ENCODE measurements at places on chromosomes 16 and 17.

- no peak for DNase-seq
Measured at GRCh38 chr16:66587881-66588600, 8.8 kb downstream of the CMTM2 start.

DNA sequence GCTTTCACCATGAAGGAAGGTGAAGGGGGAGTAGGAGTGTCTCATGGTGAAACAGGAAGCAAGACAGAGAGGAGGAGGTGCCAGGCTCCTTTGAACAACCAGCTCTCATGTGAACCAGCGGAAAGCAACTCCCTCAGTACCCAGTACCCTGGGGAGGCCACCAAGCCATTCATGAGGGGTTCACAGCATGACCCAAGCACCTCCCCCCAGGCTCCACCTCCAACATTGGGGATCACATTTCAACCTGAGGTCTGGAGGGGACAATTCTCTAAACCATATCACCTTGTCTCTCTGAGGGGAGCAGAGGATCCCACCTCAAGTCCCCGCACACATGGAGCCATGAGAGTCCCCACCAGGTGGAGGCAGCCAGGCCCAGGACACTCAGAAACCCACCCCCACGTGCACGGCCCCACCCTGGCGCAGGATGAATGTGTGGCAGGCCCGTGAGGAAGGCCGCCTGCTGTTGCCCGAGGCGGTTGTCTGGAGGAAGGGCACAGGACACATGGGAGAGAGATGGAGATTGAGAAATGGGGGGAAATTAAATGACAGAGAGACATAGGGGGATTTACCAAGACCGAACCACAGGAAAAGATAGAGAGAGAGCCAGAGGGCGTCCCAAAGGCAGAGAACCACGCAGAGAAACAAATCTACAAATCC, 85.9 kb downstream of the TMEM132E start:
- no peak for DNase-seq

- DNase-seq: no peak
Measured at GRCh38 chr16:56320811-56321558, 104.4 kb downstream of the AMFR start.

- DNase-seq: no peak
Measured at GRCh38 chr16:14527411-14528044, 102.5 kb downstream of the PARN start.

GRCh38 chr16:27248036-27248435, 20.5 kb downstream of the NSMCE1 start:
- no peak for DNase-seq

DNA sequence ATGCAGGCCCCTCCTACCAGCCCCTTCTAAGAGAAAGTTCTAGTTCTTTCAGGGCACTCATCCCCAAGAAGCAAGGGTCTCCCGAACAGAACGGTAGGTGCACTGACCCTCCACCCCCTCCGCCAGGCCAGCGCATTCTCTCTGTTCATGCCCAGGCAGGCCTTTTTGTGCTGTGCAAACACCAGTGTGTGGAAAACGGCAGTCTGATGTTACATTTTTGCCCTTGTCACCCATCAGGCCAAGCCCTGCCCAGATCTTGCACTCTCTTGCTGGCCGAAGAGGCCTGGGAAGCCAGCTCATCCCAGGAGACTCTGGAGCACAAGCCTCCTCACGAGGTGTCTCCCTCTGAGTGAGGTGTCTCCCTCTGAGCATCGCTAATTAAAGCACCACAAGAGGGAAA, 16.1 kb upstream of the MTSS2 start:
- no peak for DNase-seq

- DNase-seq: no peak
Measured at GRCh38 chr17:70168977-70169708, at the start of gene KCNJ2. Gene KCNJ2 (plus strand): TSS chr17:70169532. CDS start chr17:70175040, 5,508 bp downstream.

GRCh38 chr17:76368545-76368944, 14.8 kb upstream of the PRPSAP1 start:
- no peak for DNase-seq

- no peak for DNase-seq
Measured at GRCh38 chr17:74182041-74182723, 21.3 kb upstream of the RPL38 start.

- DNase-seq: no peak
Measured at GRCh38 chr17:28112181-28112580, 69.7 kb downstream of the NLK start.

DNA sequence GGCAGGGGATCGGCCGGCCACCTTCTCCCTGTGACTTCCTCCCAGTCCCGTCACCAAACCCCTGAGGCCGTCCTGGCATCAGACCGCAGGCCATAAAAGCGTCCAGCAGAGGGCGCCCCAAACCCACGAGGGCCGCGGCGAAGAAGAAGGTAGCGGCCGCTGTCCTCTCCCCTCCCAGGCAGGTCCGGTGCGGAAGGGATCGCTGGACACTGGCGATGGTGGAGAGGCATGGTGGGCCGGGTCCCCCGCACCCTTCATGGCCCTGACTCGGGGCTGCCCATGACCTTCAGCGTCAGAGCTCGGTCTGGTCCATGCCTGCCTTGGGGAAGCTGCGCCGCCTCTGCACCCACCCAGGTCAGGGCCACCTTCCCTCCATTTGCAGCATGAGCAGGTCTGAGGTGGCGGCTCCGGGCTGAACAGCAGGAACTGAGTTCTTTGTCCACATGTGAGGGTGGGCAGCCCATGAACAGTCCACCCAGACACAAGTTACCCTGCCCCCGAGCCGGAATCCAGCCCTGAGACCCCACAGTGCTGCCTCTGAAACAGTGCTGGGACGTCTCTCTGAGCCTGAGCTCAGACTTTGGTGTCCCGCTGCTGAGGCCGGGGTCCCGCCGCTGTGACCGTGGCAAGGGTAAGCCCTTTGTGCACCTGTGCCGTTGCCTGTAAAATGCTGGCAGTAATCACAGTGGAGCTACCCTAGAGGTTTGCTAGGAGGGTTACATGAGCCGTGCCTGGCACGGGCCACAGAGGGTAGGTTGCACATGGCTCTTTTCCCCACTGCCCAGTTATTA, 40.8 kb upstream of the CMIP start:
- peak; percentile 69 for DNase-seq

DNA sequence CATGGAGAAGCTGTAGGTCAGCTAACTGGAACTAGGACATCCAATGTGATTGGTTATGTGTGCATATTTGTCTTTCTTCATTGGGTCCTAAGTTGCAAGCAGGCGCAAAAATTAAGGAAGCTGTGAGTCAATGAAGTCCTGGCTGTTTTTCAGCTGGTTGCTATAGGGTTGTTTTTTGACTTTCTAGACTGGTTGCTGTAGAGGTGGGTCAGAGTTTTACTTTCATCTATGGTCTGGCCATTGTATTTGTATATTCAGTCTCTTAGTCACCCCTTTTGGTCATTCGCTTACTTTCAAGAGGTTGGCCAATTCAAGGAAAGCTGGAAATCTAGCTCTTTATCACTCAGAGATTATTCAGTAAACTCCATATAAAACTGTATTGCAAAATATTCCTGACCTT, 62.0 kb upstream of the AMZ2 start:
- no peak for DNase-seq

DNA sequence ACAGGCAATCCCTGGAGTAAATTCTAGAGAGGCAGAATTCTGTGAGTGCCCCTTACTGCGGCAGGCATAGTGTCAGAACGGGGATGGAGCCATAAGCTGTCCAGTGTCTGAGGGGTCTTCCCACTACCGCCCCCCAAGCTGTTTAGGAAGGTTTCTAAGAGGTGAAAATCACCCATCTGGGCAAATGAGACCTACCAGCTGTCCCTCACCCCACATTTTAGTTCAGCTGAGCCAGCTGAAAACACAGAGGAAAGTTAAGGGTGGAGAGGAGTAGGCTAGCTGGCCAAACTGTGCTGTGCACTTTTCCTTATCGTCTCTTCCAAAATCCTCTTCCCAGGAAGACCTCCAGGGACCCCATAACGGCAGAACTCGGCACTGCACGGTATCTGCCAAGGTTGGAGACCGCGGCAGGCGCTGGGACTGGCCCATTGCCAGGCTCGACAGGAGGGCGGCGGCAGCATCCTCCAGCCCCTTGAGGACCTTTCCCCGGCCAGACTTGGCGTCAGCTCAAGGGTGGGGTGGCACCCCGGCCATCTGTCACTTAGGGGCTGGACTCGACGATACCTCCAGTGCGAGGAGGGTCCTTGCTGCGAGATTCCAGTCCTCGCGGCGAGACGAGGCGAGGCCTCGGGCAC, 955 bp downstream of the ACLY start:
- peak; percentile 25 for DNase-seq

GRCh38 chr17:82098939-82099763, 1.1 kb upstream of the FASN start:
- no peak for DNase-seq

DNA sequence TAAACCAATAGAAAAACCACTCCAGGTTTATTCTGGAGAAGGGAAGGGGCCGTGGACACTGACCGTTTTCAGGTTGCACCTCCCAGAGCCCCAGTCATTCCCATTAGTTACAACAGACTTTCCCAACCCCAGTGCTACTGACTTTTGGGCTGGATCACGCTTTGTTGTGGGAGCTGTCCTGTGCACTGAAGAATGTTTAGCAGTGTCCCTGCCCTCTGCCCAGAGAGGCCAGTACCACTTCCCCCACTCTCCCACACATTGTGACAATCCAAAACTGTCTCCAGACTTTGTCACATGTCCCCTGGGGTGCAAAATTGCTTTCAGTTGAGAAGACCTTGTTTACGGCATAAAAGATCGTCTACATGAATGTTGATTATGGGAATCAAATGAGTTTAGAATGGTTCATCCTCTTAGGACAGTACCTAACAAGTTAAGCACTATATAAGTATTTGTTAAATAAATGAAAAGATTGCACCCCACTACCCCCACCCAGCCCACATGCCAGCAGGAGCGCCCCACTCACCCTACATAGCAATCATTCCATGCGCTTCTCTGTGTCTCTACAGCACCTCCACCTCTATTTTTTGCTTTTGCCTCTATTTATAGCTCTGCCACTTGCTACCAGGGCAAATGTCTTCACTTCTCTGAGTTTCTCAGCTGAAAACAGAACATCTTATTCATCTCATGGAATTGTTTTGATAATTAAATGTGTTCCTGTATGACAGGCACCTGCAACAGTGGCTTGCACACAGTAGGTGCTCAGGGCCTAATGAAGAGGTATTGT, 104.9 kb downstream of the AXIN2 start:
- no peak for DNase-seq

DNA sequence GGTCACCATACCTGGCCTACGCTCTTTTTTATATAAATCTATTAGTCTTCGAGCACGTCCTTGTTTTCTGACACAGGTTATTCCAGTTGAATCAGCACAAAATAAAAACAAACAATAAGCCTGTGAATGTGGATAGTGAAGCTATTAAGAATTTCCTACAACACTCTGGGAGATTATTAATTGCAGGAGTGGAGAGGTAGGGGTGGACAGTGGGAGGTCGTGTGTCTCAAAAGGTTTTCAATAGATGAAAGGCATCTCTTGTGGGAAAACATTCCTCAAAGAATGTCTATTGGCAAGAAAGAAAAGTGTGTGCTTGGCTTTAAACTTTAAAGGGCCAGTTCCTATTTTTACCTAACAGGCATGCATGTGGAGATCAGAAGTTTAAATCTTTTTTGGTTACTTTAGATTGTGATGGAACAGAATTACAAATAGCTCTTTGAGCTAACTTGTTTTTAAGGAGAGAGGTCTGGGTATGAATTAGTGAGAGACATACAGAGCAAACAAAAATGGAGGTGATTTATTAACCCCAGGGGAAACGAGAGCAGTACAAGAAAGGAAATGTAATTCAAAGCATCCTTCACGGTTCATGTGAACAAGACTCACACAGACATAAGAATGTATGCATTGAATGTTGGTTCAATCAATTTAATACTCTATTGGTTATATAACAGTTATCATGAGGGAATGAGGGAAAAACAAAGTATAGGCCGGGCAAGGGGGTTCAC, 9.0 kb downstream of the SMYD4 start:
- DNase-seq: no peak

GRCh38 chr16:1420111-1420539, 422 bp downstream of the UQCC4 start:
- no peak for DNase-seq

DNA sequence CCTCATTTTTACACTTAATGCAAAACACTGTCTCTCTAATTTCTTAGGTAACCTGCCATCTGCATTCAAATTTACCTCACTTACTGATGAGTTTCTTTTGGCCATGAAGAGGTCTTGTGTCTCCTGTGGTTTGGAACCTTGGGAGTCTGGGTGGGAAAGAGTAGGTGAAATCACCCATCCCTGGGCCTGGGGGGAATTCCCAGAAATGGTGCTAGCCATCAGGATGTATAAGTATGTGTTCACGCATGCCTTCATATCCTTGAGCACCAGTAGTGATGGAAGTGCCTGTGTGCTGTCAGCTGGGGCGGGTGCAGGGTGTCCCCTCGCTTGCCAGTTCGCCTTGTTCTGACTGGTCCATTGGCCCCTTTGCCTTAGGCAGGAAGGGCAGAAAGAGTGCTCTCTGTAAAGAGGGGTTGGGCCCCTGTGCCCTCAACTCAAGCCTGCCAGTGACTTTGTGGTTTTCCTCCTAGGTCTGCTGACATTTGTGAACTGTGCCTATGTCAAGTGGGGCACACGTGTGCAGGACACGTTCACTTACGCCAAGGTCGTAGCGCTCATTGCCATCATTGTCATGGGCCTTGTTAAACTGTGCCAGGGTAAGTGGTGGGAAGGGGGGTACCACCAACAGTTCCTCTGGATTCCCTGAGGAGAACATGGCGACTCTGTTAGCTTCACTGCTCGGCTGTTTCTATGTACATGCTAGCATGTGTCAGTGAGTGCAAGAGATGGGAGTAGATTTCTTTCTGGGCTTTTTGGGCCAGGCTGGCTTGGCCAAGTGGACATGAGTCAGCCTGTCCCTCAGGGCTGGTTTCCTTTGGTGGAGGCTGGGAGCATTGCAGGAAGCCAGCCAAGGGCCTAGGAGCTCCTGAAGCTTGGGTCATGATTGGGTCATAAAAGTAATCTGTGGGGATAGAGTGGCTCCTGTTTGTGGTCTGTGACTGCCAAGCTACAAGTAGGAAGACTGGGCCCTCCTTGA, 23.2 kb downstream of the SLC7A6OS start:
- no peak for DNase-seq

- DNase-seq: no peak
Measured at GRCh38 chr16:67519242-67519641, 9.4 kb upstream of the RIPOR1 start.

DNA sequence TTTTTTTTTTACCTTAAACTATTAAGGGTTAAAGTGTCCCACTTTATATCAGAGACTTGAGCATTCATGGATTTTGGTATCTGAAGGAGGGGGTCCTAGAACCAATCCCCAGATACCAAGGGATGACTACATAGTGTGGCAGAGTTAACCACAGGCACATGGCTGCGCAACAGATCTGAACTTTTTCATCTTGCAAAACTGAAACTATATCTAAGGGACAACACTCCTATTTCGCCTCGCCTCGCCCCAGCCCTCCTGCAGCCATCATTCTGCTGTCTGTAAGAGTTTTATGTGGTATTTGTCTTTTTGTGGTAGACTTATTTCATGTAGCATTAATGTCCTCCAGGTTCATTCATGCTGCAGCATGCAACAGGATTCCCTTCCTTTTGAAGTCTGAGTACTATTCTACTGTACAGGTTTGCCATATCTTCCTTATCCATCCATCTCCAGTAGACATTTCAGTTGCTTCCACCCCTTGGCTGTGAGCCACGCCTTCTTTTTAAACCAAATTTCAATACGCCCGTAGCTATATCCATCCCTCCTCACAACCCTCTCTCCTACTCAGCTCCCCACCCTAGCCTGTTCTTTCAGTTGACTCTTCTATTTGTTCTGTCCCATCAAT, 53.2 kb downstream of the AMFR start:
- DNase-seq: no peak

GRCh38 chr16:87951552-87952538, 611 bp downstream of the BANP start:
- DNase-seq: peak; percentile 46

Measured in effector CD8-positive, alpha-beta T cell (primary cell).